ENCODE measurements at places on chromosomes 12 and 14.

- DNase-seq: no peak
Observed at GRCh38 chr12:120103044-120103338, 13.6 kb downstream of the RAB35 start.

DNA sequence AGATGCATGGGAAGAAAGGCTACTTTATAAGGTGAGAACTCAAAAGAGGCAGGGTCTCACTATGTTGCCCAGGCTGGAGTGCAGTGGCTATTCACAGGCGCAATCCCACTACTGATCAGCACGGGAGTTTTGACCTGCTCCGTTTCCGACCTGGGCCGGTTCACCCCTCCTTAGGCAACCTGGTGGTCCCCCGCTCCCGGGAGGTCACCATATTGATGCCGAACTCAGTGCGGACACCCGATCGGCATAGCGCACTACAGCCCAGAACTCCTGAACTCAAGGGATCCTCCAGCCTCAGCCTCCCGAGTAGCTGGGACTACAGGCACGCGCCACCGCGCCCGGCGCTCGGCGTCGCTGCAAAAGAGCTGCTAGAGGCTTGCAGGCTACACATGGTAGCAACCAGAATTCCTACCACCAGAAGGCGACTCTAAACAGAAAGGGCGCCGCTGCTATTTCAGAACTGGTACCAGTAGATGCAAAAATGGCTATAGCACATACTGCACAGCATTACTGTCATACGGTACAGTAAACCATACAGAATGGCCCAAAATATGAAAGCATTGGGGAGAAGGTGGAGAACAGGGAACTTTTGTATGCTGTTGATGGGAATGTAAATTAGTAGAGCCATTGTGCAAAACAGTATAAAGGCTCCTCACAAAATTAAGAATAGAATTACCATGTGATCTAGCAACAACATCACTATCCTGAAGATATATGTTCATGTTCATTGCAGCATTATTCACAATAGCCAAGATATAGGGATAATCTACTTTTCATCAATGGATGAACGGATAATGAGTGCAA is 1.2 kb upstream of the NEMF start:
- peak; percentile 89 for DNase-seq

DNA sequence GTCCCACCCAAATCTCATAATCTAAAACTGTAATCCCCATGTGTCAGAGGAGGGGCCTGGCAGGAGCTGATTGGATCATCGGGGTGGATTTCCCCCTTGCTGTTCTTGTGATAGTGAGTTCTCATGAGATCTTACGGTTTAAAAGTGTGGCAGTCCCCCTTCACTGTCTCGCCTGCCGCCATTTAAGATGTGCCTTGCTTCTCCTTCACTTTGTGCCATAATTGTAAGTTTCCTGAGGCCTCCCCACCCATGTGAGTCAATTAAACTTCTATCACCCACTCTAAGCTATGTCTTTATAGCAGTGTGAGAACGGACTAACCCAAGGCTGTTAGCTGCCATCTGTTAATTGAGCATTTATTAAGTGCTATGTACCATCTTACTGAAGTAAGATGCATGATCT is 105.1 kb downstream of the PTPN11 start:
- DNase-seq: no peak

DNA sequence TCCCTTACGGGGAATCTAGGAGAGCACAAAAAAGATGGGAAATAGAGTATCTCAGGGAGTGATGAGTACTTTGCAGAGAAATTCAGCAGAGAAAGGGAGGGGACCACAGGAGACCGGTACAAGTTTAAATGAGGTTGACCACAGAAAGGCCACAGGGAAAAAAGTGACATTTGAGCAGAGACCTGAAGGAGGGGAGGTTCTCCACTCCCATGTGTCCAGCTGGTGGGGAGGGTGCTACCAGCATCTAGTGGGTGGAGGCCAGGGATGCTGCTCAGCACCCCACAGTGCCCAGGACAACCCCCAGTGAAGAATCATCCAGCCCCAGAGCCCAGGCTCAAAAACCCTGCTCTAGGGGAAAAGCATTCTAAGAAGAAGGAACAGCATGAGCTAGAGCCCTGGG is 34.6 kb downstream of the TESC start:
- no peak for DNase-seq

DNA sequence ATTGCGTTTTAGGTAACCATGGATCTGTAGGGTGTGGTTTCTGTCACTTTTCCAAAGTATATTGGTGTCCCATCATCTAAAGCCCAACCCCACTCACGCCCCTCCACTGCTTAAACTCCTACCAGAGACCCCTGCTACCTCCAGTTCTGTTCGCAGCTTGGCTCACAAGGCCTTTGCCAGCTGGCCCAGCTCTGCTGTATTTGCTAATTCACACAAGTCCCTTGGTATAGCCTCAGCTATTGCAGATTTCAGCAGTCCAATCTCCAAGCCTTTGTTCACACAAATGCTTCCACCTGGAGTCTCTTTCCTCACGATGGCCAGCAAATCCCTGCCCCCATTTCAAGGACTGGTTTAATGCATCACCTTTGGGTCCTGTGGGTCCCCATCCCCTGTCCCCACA is 24.2 kb downstream of the ISCA2 start:
- DNase-seq: no peak

- DNase-seq: no peak
Observed at GRCh38 chr14:32329690-32330285, 690 bp downstream of the AKAP6 start.

- DNase-seq: no peak
Observed at GRCh38 chr14:101442451-101442850, 118.8 kb upstream of the DIO3 start.

GRCh38 chr12:93279565-93280412 is 97.9 kb upstream of the NUDT4 start:
- peak; percentile 5 for DNase-seq

GRCh38 chr14:87955501-87955900 is 37.5 kb downstream of the GALC start:
- DNase-seq: no peak

DNA sequence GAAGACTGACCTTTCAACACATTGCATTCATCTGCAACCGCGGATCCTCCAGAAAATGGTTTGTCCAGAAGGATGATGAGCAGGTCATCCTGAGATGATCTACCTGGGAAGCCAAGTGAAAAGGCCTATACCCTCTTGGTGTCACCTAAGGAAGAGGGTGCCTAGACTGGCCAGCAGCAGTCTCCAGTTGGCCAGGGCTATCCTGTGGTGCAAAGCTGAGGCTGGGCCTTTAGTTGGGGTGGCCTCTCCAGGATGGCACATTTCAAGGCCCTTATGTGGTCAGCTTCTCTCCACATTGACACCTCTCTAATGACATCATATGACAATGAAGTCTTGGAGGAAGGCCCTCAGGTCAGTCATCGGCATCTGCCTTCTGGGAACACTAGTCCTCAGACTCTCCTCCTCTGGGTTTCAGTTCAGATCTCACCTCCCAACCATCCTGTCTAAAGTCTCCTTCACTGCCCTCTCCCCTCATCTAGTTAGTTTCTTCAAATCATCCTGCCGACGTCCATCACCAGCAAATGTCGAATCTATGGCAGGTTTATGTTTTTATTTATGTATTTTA is 3.3 kb upstream of the SLC22A17 start:
- no peak for DNase-seq

DNA sequence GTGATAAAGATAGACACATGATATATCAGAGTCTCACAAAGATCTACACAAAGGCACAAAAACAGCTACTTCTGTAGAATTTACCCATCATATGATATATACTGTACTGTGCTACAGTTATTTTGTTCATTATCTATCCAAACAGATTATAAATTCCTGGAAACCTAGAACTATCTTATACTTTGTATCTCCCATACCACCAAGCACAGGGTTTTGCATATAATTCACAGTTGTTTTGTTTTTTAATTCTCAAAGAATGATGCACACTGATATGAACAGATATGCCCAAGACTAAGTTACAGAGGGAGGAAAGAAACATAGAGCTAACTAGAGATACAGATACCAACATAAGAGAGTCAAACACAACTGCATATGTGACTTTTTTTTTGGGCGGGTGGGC is 3.4 kb downstream of the PRKAG1 start:
- DNase-seq: no peak

GRCh38 chr12:105554223-105554678 is 223.8 kb downstream of the C12orf75 start:
- DNase-seq: no peak

DNA sequence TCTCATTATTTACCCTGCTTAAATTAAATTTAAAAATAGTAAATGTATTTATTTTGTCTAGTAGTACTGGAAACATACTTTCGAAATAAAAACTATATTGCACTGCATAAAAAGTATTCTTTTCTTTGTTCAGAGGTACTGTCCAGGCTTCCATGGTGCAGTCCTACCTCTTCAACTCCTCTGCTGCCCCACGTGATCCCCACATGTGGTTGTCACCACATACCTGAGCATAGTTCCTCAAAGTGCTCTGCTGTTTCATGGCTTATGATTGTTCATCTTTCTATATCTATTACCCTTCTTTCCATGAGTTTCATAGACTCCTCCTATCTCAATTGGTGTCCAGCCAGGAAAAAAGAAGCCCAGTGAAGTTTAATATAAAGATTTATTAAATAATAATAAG is 317.5 kb upstream of the OR4E1 start:
- DNase-seq: no peak

GRCh38 chr14:34554540-34555250 is 15.2 kb upstream of the EAPP start:
- no peak for DNase-seq

GRCh38 chr12:110029290-110029815 is 19.0 kb downstream of the C12orf76 start:
- DNase-seq: no peak

DNA sequence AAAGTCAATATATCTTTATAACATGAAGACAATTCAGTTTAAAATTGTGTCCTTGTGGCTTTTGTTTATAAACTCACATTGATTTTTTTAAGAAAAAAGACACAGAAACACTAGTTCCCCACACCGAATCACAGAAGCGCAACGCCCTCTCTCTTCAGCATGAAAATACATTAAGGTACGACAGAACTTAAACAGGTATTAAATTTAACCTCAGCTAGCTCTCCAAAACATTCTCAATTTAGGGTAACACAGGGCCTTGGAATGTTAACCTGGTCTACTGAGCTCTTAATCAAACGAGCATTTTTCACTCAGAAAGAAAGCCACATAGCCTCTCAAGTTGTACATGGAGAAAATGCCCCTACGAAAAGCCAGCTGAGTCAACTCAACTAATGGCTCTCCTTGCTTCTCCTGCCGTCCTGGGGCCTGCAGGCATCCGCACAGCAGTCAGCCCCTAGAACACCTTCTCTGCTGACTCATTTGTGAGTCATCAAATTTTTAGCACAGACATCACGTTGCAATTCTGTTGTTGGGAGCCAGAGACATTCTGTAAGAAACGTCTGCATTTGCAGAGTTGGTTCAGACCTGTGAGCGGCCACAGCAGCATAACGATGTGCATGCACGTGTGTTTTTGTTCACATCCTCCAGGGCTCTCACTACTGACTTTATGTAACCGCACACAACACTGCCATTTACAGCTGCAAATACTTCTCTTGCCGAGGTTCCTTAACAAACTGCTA is 141.6 kb downstream of the ITPR2 start:
- peak; percentile 97 for DNase-seq

- DNase-seq: no peak
Observed at GRCh38 chr12:104567832-104568486, 111.2 kb downstream of the CHST11 start.

DNA sequence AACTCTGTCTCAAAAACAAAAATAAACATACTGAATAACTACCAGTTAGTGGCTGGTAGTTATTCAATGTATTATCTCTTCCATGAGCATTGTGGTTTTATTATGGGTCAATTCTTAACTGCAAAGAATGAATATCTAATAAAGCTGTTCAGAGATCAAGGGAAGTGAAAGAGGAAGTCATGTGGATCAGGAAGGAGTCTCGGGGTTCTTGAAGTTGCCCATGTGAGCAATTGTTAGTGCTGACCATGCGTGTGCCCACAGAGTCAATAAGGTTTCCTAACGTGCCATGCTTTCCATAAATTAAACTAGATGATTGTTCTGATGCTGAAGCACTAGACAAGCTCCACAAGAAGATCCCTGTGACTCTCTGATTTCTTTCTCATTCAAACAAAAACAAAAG is 136.5 kb upstream of the CPSF6 start:
- no peak for DNase-seq

- DNase-seq: peak; percentile 53
Observed at GRCh38 chr12:108333898-108334699, 5.0 kb downstream of the CMKLR1 start.

DNA sequence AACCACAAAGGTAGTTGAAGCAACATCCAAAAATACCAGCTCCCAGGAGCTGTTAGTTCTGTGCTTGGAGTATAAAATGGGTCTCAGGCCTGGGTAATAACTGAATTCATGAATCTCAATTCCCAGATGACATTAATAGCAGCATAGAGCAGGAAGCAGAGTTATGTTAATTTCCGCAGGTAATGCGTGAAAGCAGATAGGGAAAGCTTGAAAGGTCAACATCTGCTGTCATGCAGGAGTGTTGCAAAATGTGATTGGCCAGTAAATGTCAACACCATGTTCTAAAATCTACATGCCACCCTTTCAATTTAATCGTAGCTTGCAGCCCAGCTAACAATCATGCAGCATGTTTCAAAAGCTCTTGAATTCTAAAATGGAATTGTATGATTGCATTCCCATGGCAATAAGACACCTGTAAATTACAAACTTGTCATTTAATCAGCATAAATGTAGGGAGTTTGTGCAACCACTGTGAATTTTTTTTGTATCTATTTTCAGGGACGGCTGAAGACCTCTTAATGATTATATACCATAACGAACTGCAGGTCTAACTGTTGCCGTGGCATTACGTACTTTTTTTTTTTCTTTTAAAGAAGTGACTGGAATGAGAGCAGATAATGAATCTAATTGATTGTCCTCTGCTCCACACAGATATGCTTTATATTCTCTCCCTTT is 635.8 kb upstream of the FOXG1 start:
- DNase-seq: no peak

DNA sequence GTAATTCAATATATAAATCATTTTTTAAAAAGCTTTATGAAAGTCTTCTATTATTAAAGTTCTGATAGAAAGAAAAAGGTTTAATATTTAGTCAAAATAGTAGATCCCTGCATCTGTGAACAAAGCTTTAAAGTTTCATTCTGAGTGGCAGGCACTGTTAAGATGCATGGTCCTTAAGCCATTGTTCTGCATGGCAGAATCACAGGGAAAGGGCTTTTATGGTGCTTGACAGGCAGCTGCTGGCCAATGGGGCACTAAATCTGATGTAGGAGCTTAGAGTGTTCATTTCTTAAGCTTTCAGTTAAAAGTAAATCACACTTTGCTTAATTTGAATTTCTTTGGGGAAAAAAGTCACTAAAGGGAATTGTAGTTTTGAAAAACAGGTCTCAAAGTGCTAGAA is 148.2 kb downstream of the PLEKHA5 start:
- DNase-seq: no peak
